ENCODE measurements at places on chromosomes 3 and 15.

GRCh38 chr15:33871980-33872379 lies 96.3 kb upstream of the CHRM5 start:
- no peak for DNase-seq

GRCh38 chr3:25821746-25822573 lies 32.1 kb downstream of the OXSM start:
- no peak for DNase-seq

- no peak for DNase-seq
Measured at GRCh38 chr15:57911247-57911646, 154.3 kb downstream of the ALDH1A2 start.

GRCh38 chr15:69612112-69612511 lies 159.5 kb downstream of the RPLP1 start:
- no peak for DNase-seq

GRCh38 chr3:47899495-47900108 lies 96.7 kb downstream of the DHX30 start:
- DNase-seq: no peak

- no peak for DNase-seq
Measured at GRCh38 chr3:141201122-141201521, 30.5 kb upstream of the PXYLP1 start.

GRCh38 chr3:147405231-147406027 lies 914 bp downstream of the ZIC4 start:
- no peak for DNase-seq

GRCh38 chr15:88470625-88471372 lies 3.3 kb downstream of the MRPS11 start:
- no peak for DNase-seq

- no peak for DNase-seq
Measured at GRCh38 chr15:35252351-35252865, 167.3 kb upstream of the NANOGP8 start.

- DNase-seq: no peak
Measured at GRCh38 chr3:31624083-31624709, 91.5 kb downstream of the STT3B start.

DNA sequence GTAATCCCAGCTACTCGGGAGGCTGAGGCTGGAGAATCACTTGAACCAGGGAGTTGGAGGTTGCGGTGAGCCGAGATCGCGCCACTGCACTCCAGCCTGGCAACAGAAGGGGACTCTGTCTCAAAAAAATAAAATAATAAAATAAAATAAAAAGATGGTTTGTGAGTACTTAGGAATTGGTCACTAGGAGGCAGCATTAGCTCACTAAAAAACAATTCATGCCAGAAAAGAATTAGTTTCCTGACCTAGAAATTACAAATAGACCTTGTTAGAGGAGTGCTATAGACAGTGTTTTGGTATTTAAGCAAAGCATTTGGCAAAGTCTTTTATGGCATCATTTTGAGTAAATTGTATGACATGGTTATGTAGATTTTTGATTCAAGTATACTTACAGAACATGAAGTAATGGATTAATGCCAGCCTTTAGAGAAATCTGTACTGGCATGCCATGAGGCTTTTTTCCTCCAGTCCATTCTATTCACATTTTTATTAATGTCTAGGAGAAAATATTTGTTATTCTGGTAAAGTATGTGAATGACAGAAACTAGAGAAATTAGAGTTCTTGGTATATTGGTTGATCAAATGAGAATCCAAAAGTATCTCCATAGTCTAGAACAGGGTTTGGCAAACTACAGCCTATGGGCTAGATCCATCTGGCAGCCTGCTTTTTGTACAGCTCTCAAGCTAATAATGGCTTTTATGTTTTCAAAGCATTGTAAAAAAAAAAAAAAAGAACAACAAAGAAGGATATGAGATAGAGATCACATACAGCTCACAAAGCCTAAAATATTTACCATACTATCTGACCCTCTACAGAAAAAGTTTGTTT lies 81.6 kb downstream of the LRRC49 start:
- DNase-seq: no peak

- peak; percentile 16 for DNase-seq
Measured at GRCh38 chr3:47163169-47164006, 525 bp downstream of the SETD2 start.

DNA sequence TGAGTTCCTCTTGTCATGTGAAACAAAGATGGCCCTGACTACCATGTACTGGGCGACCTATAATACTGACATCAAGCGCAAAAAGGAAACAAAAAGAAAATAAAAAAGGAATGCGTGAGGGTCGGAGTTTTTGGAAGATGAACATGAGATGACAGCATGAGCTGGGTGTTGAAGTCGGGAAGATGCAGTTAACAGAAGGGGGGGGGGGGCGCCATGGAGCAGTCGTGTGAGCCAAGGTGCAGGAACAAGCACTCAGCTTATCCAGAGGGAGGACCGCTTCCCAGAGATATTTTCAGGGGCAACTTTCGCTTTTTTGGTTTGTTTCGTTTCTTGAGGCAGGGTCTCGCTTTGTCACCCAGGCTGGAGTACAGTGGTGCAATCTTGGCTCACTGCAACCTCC lies 110.2 kb downstream of the RORA start:
- no peak for DNase-seq

- no peak for DNase-seq
Measured at GRCh38 chr15:91447991-91448644, 348.1 kb downstream of the SV2B start.

GRCh38 chr3:79866162-79866561 lies 98.4 kb upstream of the ROBO1 start:
- DNase-seq: no peak

DNA sequence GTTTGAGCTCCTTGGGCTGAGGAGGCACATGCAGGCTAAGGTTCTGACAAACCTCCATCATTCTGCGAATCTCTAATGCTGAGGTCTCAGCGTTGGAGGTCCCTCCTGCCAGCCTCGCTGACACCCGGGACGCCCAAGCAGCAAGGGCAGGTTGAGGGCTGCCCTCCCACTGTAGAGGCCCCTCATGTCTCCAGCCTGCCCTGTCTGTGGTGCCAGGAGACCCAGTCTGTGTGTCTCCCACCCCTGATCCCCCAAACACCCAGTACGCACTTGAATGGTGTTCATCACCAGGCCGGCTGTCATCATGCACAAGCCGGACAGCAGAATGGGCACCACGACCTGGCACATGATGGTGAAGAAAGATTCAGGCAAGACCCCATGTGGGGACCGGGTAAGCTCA lies 27.8 kb downstream of the SLC41A3 start:
- no peak for DNase-seq

GRCh38 chr3:175184392-175184791 lies 325.3 kb downstream of the NAALADL2 start:
- no peak for DNase-seq

- DNase-seq: no peak
Measured at GRCh38 chr3:45024542-45025255, 1.4 kb upstream of the CLEC3B start.

- DNase-seq: no peak
Measured at GRCh38 chr3:116103868-116104530, 341.3 kb downstream of the LSAMP start.

GRCh38 chr15:47194718-47195117 lies 522.6 kb upstream of the SEMA6D start:
- DNase-seq: no peak

DNA sequence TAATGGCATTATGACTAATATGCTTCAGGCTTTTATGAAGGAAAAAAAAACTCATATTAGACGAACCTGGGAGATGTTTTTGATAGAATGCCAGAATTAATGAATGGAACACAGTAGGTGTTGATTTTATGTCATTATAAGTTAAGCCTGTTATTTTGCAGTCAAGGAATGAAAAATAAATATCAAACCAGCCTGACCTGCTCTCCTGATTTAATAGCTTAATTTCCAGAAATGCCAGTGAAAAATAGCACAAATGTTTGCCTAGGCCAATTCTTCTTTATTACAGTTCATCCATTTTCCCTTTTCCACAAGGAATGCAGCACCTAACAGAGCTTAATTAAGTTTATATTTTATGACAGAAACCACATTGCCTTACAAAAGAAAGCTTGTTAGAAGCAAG lies 292.0 kb downstream of the TBL1XR1 start:
- DNase-seq: no peak

GRCh38 chr3:174548841-174549623 lies 310.1 kb upstream of the NAALADL2 start:
- DNase-seq: no peak
